ENCODE measurements at places on chromosomes 3 and 15. TPM values are rescaled to one million over a fixed set of nuclear protein-coding genes. Genes with fewer than 3 reads are reported as not detected.

The H1-8 gene
- total RNA-seq: not detected

DNA sequence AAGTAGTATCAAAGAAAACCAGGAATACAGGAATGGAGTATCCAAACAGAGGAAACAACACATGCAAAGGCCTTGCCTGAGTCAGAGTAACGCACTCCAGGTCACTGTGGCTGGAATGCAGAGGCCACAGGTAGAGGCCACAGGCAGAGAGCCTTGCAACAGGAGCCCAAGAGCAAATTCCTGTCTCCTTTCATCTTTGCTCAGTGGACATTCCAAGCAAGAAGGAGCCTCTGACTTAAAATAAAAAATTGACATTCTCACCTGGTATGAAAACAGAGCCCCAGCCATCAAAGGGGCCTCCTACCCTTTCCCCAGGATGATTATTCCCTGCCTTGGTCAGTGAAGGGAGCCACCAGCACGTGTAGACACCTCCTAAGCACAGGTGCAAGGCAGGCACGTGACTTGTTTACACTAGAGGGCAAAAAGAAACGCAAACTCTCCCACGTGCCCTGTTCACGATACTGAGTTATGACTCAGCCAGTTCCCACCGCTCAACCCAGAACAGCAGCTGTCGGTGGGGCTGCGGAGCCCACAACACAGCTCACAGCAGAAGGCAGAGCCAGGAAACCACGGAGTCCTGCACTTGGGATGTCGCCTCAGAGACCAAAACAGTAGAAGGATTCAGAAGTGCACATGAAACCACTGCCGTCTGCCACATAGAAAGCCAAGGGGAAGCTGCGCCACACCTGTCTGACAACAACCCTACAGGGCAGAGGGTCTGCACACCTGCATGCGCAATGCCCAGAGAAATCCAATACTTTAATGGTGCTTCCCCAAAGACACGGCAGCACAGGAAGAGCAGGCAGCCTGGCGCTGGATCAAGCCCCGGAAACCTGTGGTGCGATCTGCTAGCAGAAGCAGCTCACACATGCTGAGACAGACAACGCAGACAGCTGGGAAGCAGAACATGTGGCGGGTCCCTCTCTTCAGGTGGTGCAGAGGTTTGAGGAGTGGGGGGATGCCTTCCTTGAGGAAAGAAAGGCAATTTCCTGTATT lies 52.1 kb downstream of the ITGB5 start:
- peak; percentile 61 for DNase-seq

DNA sequence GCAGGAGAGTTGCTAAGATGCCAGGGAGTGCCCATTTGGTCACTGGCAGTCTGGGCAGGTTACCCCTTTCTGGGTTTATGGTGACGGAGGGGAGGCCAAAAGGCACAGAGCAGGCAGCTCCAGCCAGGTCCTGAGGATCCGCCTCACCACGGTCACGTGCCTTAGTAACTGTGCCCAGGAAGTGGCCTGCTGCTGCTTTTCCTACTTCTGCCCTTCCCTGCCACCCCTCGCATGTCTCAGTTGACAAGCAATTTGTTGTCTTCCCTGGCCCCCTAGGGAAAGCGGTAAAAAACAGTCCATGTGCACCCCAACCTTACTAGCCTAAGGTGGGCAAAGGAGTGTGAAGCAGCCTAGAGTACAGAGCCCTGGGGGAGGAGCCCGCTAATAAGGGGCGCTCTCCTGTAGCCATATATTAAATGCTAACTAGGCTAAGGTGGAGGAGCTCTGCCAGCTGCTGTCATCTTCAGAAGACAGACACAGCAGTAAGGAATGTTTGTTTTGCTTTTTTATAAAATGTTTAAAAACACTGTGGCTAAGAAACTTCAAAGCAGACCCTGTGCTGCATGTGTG lies 9.1 kb upstream of the LIPH start:
- no peak for DNase-seq

DNA sequence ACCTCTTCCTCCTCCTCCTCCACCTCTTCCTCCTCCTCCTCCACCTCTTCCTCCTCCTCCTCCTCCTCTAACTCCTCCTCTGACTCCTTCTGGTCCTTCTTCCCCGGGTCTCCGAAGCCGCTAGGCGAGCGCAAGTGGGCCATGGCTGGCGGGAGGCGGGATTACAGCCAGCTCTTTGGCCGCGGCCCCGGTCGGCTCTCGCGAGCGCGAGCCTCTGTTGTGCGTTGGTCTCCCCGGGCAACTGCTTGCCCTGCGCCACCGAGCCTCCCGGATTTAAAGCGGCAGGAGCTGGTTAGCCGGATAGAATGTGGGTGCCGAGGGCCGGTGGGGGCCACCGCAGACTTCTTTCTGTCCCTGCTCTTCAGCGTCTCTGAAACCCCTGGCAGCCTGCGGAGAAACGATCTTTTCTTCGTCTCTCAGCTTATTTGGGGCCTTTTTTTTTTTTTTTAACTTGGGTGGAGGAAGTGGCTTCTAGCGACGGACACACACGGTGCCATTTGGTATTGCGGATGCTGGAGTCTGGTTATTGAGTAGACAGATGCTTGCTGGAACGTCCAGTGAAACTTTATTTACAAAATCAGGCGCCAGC lies at the start of gene ERICH6:
Gene ERICH6, minus strand, starts transcription at position 165 of the 589 bp plus-strand sequence. Its CDS starts 22 bp downstream, at position 143.
- peak; percentile 83 for DNase-seq

DNA sequence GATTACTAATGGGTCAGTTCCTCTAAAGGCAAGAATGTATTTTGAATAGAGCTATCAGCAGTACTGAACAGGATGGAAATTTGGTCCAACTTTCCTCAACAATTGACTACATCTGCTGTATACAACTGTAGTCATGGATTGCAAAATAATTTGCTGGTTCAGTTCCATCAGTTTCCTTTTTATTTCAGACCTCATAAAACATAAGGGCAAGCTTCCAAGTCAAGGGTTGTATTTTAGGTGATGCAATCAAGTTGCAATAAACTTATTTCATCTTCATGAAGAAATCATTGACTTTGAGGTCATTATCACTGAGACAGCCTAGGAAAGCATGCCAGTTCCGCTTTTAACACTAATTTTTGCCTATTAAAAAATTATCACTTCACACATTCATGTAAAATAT lies 90.4 kb upstream of the TSEN2 start:
- DNase-seq: peak; percentile 93

The RETNLB gene
- not detected for total RNA-seq

- peak; percentile 2 for DNase-seq
Observed at GRCh38 chr3:63576846-63577245, 75.6 kb upstream of the SNTN start.

- no peak for DNase-seq
Observed at GRCh38 chr3:23497156-23497555, 294.0 kb downstream of the UBE2E2 start.

- no peak for DNase-seq
Observed at GRCh38 chr3:100613721-100614390, 4.5 kb downstream of the ADGRG7 start.

The GP5 gene
- total RNA-seq: 0.39 TPM

- no peak for DNase-seq
Observed at GRCh38 chr15:65021488-65021887, 8.0 kb downstream of the MTFMT start.

DNA sequence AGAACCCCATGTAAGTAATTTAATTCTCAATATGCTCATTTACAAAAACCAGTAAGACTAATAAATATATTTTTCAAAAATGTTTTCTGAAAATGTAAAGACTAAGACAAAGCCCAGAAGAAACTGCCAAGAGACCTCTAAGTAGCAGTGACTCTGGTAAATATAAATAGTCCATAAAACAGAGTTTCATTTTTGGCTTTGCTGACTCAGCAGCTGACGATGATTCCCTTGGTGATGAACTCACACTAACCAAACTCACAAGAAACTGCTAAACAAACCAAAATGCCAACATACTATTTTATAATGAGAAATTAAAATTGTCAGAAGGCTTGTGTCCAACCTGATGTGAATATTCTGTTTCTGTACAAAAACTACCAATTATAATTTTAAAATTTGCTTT lies 31.5 kb upstream of the IMPG2 start:
- DNase-seq: no peak

The CHL1 gene
- total RNA-seq: 19.8 TPM

- DNase-seq: no peak
Observed at GRCh38 chr3:60992395-60992794, 258.9 kb downstream of the FHIT start.

DNA sequence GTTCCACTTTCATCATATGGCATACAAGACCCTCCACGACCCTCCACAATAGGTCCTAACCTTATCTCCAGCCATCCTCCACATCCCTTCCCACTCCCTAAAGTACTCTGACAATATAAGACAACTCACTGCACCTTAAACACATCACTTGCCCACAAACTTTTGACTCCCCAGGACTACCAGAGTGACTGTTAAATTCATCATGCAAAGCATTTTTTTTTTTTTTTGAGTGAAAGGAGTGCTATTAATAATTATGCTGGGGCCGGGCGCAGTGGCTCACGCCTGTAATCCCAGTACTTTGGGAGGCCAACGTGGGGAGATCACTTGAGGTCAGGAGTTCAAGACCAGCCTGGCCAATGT lies 55.8 kb downstream of the OSBPL10 start:
- DNase-seq: no peak

GRCh38 chr15:41989573-41990242 lies 17.4 kb upstream of the EHD4 start:
- DNase-seq: peak; percentile 68

DNA sequence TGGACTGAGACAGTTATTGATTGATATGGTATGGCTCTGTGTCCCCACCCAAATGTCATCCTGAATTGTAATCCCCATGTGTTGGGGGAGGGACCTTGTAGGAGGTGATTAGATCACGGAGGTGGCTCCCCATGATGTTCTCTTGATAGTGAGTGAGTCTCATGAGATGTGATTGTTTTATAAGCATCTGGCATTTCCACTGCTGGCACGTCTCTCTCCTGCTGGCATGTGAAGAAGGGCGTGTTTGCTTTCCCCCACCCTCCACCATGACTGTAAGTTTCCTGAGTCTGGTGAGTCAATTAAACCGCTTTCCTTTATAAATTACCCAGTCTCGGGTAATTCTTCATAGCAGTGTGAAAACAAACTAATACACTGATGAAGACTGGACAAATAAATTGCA lies 105.6 kb upstream of the MELTF start:
- DNase-seq: no peak

GRCh38 chr3:114442246-114442645 lies 148.4 kb downstream of the TIGIT start:
- no peak for DNase-seq

The LRRC49 gene
- 11.4 TPM for total RNA-seq

GRCh38 chr15:31483986-31484951 lies 157.6 kb downstream of the KLF13 start:
- DNase-seq: no peak

The NR2E3 gene
- total RNA-seq: 0.79 TPM

GRCh38 chr3:150317469-150317868 lies 90.6 kb upstream of the TSC22D2 start:
- DNase-seq: no peak

The ESYT3 gene
- total RNA-seq: 7.9 TPM

DNA sequence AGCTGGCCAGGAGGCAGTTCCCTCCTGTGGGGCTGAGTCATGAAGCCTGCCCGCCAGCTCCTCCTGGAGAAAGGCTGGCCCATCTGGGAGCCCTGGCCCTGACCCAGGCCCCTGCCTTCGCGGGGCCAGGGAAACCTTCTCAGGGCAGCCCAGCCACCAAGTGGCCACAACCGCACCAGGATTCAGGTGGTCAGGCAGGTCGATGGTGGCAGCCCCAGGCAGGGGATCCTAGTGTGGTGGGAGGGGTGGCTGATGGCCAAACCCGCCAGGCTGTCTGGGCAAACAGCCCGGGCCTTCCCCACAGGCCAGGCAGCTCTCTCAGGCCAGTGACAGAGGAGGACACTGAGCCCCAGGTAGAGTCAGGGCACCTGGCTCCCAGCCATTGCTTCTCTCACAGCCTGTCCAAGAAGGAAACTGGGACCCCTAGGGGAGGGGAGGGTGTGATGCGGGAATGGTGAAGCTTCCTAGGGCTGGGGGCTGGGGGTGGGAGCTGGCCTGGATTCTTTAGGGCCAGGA lies 1.2 kb downstream of the TWF2 start:
- DNase-seq: no peak

DNA sequence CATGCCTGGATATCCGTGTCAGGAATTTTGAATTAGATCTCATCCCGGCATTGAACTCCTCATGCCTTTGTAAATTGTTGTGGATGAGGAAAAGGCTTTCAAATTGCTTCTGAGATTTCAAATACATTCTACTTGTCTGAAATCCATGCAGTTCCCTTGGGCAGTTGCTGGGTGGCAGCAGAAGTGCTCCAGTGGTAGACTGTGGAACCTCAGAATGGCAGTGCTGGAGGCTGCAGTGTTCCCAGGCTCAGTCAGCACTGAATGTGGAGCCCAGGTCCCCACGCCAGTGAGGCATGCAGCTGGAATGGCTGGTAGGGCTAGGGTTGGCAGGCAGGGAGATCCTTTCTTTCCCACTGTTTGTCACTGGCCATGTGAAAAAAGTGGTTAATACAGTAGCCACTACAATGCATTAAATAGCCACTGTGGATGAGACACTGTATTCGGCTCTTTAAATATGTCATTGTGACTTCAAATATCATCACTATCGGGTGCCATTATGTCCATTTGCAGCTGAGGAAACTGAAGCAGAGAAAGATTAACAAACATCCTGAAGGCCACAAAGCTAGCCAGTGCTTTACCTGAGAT lies 98.6 kb downstream of the TPRG1 start:
- no peak for DNase-seq

- no peak for DNase-seq
Observed at GRCh38 chr15:87682527-87682926, 574.0 kb downstream of the NTRK3 start.

DNA sequence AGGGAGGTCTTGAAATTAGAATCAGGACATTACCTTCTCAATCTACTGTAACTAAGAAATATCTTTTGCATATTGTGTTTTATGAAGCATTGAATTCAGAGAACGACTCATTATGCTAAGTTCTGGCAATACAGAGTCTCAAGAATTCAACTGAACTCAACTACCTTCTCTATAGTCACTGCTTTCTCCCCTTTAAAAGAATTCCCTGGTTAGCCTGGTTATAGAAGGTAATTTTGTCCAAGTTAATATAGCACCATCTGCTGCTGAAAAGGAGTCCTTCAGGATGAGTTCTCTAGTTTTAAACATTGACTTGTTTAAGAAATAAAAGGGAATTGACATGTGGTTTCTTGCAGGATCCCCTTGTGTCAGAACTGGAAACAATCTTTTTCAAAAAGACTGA lies 60.2 kb downstream of the IL16 start:
- peak; percentile 19 for DNase-seq

- DNase-seq: no peak
Observed at GRCh38 chr3:52402101-52402521, 42.8 kb downstream of the SEMA3G start.

The TMEM108 gene
- total RNA-seq: 1.4 TPM

DNA sequence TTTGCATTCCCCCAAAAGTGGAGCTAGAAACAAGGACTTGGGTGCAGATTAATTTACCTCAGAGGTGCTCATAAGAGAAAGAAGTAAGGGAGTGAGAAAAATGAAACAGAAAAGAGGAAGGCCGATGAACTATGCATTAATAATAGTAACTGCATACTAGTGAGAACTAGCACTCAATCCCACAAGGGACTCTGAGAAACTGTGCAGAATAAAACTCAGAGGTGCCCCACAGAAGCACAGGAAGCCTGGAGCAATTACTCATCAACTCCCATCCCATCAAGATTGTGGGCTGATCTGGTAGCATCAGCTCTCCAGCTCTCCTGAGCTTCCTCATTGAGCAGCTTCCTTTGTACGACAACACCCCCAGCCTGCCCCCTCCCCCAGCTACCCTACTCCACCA lies 50.8 kb downstream of the CLDN18 start:
- no peak for DNase-seq

GRCh38 chr3:1287815-1288214 lies 195.0 kb downstream of the CNTN6 start:
- no peak for DNase-seq

- no peak for DNase-seq
Observed at GRCh38 chr3:132911741-132912415, 126.3 kb upstream of the TMEM108 start.

- no peak for DNase-seq
Observed at GRCh38 chr15:40768521-40769273, 1.1 kb upstream of the C15orf62 start.
